ENCODE measurements at places on chromosomes 16 and 17.

DNA sequence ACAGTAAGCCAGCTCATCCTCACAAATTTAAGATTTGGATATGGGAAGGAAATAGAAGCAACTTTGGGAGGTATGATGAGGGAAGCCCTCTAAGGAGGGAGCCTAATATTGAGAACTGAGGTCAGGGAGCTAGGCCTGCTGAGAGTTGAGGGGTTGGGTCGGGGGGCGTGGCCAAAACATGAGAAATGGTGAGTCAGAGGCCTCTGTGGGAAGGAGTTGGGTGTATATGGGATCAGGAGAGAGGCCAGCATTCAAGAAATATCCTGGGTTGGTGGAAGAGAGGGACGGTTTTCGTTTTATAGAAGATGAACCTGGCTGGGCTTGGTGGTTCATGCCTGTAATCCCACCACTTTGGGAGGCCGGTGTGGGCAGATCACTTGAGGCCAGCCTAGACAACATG, 48.4 kb downstream of the CLEC16A start:
- DNase-seq, result no peak

- DNase-seq, result no peak
Measured at GRCh38 chr17:36979565-36979941, 30.8 kb downstream of the AATF start.

DNA sequence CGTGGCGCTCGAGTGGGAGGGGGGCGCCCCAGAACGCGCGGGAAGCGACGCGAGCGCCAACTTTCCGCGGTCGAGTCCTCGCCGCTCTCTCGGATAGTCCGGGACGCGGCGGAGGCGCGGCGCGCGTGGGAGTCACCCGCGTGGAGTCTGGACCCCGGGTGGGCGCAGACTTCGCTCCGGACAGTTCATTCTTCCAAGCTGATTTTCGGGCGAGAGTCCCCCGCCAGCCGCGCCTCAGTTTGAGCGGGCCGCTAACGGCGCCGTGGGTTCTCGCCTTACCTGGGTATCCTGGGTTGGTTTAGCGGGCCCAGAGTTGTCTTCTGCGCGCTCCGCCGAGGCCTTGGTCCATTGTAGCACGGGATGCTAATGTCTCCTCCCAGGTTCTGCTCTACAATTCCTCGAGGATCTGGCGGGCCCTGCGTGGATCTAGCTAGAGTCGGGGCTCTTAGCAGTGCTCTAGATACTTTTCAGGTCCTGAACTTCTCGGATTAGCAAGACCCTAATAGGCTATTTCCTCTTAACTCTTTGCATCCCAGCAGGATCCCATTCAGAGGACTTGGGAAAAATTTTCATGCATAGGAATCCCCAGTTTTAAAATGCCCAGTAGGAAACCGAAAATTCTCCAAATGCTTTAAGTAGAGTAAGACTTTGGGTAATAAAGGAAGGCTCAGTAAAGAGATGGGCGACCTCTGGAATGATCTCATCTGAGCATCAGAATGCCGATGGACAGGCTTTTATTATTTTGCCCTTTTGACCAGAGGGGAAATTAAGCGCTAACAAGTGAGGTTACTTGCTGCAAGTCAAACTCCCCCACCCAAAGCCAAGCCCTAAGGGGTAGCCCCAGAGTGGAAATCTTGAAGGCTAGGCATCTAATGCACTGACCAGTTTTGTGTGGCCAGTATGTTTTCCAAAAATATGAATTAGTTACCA, 537 bp upstream of the GJC1 start:
- no peak for DNase-seq

DNA sequence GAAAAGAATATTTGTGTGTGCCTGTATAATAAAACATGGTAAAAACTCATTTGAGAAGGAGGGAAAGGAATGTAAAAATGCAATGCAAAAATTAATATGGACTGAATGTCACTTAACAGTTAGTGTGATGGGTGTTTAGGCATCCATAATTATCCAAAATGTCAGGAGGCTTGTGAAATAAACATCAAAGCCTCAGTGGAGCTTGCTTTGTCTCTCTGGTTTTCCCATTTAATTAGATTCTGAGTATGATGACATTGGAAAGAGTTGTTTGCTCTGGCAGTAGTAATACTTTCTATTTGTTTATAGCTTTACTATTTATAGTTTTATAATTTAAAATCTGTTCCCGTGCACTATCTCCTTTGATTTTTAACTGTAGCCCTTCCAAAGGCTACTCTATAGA, 51.9 kb downstream of the CNTNAP4 start:
- no peak for DNase-seq

GRCh38 chr17:16353317-16354174, at the start of gene CENPV:
Gene CENPV (minus strand): TSS chr17:16353469. CDS start chr17:16353436, 33 bp downstream.
- no peak for DNase-seq

- DNase-seq, result peak; percentile 12
Measured at GRCh38 chr16:89201439-89202377, 1.4 kb upstream of the SLC22A31 start.

Measured in amniotic stem cell (primary cell).